Breast epithelium (tissue), 4 donors: ENCODE measurements at places on chromosomes 12 and 14. TPM values are rescaled to one million over a fixed set of nuclear protein-coding genes. Genes with fewer than 3 reads are reported as not detected.

The PROX2 gene
- total RNA-seq, result not detected

The KRT78 gene
- total RNA-seq, result not detected

The ADCY6 gene
- total RNA-seq, result 42.0 TPM

The TUNAR gene
- total RNA-seq, result 0.15 TPM

The TTC9 gene
- total RNA-seq, result 0.48 TPM

The IFNG gene
- total RNA-seq, result not detected

The BBOF1 gene
- 10.6 TPM for total RNA-seq

The KRT85 gene
- total RNA-seq, result not detected

The GPR132 gene
- total RNA-seq, result 1.3 TPM

The CTDSP2 gene
- 175 TPM for total RNA-seq

The IKZF4 gene
- 4.2 TPM for total RNA-seq

The COX8C gene
- total RNA-seq, result not detected

The CLEC2A gene
- total RNA-seq, result not detected

The CEBPE gene
- not detected for total RNA-seq

The KLRC3 gene
- not detected for total RNA-seq

The TAS2R19 gene
- 10.5 TPM for total RNA-seq

The HOTAIR gene
- total RNA-seq, result not detected

The RFLNA gene
- total RNA-seq, result not detected

The MSI1 gene
- not detected for total RNA-seq

The RPGRIP1 gene
- 0.33 TPM for total RNA-seq

The KLHL42 gene
- 30.8 TPM for total RNA-seq

The TAS2R9 gene
- total RNA-seq, result not detected

The SLC17A8 gene
- not detected for total RNA-seq

The SYT10 gene
- not detected for total RNA-seq

The SPIC gene
- not detected for total RNA-seq

The FAM181A gene
- not detected for total RNA-seq

The KIF26A gene
- 2.2 TPM for total RNA-seq

The STK38L gene
- 29.4 TPM for total RNA-seq

The TCL1B gene
- total RNA-seq, result not detected

The ACVR1B gene
- total RNA-seq, result 26.3 TPM

The HEATR5A gene
- 34.7 TPM for total RNA-seq

The SYNDIG1L gene
- total RNA-seq, result 0.33 TPM

The AICDA gene
- total RNA-seq, result not detected

The TTC7B gene
- total RNA-seq, result 22.0 TPM

The TAS2R31 gene
- 6.1 TPM for total RNA-seq

The DHRS4 gene
- 40.0 TPM for total RNA-seq

The SAMD15 gene
- 2.0 TPM for total RNA-seq

The GMPR2 gene
- total RNA-seq, result 59.3 TPM

The ERBB3 gene
- total RNA-seq, result 0.48 TPM

The DPY19L2 gene
- 8.8 TPM for total RNA-seq

The COCH gene
- total RNA-seq, result 1.6 TPM

The TMEM121 gene
- total RNA-seq, result 9.2 TPM

The ATXN7L3B gene
- total RNA-seq, result 22.3 TPM

The LRFN5 gene
- 3.2 TPM for total RNA-seq
